ENCODE measurements at places on chromosomes 5 and 9. TPM values are rescaled to one million over a fixed set of nuclear protein-coding genes. Genes with fewer than 3 reads are reported as not detected.

TBC1D13 gene
- 29.9 TPM for total RNA-seq

SGCD gene
- total RNA-seq: not detected

PCA3 gene
- not detected for total RNA-seq

LECT2 gene
- total RNA-seq: not detected

FAXDC2 gene
- 0.22 TPM for total RNA-seq

GRCh38 chr9:128393145-128393775 is 22.1 kb downstream of the URM1 start:
- H3K36me3 ChIP-seq: peaks cover 14% of the 10 kb centered on the region
- H3K27me3 ChIP-seq: no peaks in the 10 kb centered on the region
- DNase-seq: no peak
- H3K4me3 ChIP-seq: no peak overlapping the region

DNA sequence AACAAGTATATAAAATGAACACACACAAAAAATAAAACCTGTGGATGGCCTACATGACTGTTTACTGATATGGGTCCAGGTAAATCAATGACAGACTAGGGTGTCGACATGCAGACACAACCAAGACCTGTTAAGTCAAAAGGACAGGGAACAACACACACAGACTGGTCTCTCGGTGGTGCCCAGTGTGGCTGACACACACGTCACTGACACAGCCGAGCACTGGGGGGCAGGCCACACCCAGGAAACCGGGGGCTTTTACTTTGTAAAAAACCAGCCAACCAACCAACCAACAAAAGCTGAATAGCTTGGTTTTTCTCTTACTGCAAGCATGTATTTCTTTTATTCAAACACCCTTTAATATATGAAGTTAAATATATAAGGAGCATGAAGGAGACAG is 5.0 kb downstream of the FAM163B start:
- H3K27ac ChIP-seq: no peak overlapping the region
- peaks cover 4% of the 10 kb centered on the region for H3K27me3 ChIP-seq
- peaks cover 1% of the 10 kb centered on the region for H3K4me1 ChIP-seq
- peak; percentile 39 for DNase-seq
- no peak overlapping the region for H3K4me3 ChIP-seq

- H3K4me3 ChIP-seq: no peak overlapping the region
- H3K27ac ChIP-seq: no peak overlapping the region
- H3K36me3 ChIP-seq: no peaks in the 10 kb centered on the region
- DNase-seq: no peak
Observed at GRCh38 chr5:151970885-151971284, 46.2 kb upstream of the GLRA1 start.

DNA sequence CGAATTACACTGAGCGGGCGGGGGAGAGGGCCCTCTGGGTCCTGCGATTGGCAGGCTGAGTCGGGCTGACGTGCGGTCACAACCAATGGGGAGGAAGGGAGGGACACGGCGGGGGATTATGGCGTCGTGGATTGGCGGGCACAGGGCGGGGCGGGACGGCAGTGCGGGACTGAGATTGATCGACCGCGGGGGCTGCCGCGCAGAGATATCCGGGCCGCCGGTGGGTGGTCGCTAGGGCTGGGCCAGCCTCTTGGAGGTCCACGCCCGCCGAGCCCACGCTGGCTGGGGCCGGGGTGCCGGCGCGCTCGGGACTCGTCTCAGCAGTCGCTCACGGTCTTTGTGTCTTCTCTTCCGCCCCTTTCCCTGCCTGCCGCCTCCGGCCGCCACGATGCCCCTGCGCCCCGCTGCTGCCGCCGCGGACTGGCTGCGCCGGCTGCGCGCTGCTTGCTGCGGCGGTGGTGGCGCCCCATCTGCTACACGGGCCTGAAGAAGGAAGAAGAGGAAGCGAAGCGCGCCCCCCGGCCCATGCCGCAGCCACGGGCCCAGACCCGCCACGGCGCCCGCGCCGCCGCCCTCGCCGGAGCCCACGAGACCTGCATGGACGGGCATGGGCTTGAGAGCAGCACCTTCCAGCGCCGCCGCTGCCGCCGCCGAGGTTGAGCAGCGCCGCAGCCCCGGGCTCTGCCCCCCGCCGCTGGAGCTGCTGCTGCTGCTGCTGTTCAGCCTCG is at the start of gene RGMB:
Gene RGMB (plus strand): TSS at position 200 of the 728 bp plus-strand sequence. CDS start 408 bp downstream, at position 608.
- H3K36me3 ChIP-seq: no peaks in the 10 kb centered on the region
- H3K4me3 ChIP-seq: peak within 1 kb of the TSS; percentile 100
- DNase-seq: peak; percentile 96
- H3K4me1 ChIP-seq: peaks cover 32% of the 10 kb centered on the region
- H3K27me3 ChIP-seq: peaks cover 24% of the 10 kb centered on the region
- peak within 1 kb of the TSS; percentile 95 for H3K27ac ChIP-seq

GRCh38 chr5:122921826-122922225 is 76.4 kb downstream of the SNX24 start:
- no peak overlapping the region for H3K4me3 ChIP-seq
- DNase-seq: no peak
- no peak overlapping the region for H3K27ac ChIP-seq
- H3K27me3 ChIP-seq: no peaks in the 10 kb centered on the region

DNA sequence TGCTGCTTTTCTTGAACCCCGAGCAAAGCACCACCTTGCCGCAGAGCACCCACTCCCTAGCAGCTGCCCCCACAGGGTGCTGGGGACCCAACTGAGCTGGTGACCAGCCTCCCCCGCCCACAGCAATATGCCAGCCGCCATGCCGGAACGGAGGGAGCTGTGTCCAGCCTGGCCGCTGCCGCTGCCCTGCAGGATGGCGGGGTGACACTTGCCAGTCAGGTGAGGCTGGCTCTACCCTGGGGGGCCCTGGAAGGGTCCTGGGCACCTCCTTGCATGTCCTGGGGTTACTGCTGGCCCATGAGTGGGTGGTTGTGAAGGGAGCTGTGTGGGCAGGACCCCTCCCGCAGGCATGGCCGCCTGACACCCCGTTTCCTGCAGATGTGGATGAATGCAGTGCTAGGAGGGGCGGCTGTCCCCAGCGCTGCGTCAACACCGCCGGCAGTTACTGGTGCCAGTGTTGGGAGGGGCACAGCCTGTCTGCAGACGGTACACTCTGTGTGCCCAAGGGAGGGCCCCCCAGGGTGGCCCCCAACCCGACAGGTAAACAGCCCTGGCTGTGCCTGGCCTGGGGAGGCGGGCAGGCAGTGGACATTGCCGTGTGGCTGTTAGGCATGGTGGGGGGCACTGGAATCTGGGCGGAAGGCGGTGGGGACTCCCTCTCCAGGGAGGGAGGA is 7.2 kb downstream of the EGFL7 start:
- H3K27ac ChIP-seq: no peak overlapping the region
- H3K27me3 ChIP-seq: no peaks in the 10 kb centered on the region
- no peak for DNase-seq
- no peak overlapping the region for H3K4me3 ChIP-seq
- H3K36me3 ChIP-seq: no peaks in the 10 kb centered on the region

- H3K36me3 ChIP-seq: no peaks in the 10 kb centered on the region
- H3K4me3 ChIP-seq: no peak overlapping the region
Observed at GRCh38 chr9:133661846-133662540, 25.8 kb downstream of the DBH start.

- H3K4me3 ChIP-seq: peak overlapping the region; percentile 62
- H3K36me3 ChIP-seq: peaks cover 17% of the 10 kb centered on the region
- no peak for DNase-seq
- H3K4me1 ChIP-seq: peaks cover 39% of the 10 kb centered on the region
- peak overlapping the region; percentile 92 for H3K27ac ChIP-seq
Observed at GRCh38 chr5:151202381-151203139, 21.3 kb downstream of the CCDC69 start.

- H3K4me3 ChIP-seq: no peak overlapping the region
- no peak for DNase-seq
- H3K27ac ChIP-seq: no peak overlapping the region
- peaks cover 6% of the 10 kb centered on the region for H3K27me3 ChIP-seq
- H3K4me1 ChIP-seq: no peaks in the 10 kb centered on the region
- H3K36me3 ChIP-seq: no peaks in the 10 kb centered on the region
Observed at GRCh38 chr9:27802418-27802817, 229.1 kb upstream of the C9orf72 start.

DNA sequence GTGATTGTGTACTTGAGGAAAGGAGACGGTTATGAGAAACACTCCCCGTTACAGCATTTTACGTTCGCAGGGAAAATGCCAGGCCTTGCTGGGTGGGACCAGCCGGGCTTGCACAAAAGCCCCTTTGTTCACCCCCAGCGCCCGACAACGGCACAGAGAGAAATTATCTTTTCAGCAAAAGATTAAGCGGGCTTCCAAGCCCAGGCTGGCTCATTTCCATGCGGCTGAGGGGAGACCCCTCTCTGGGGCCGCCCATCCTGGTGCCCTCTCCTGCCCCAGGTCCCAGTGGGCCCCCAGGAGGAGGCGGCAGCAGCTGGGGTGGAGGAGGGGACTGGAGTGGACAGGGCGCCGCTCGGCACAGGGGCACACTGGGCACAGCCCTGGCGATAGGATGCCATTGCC is 50.8 kb upstream of the NOTCH1 start:
- no peaks in the 10 kb centered on the region for H3K4me1 ChIP-seq
- no peak for DNase-seq
- H3K27ac ChIP-seq: no peak overlapping the region
- no peak overlapping the region for H3K4me3 ChIP-seq
- H3K27me3 ChIP-seq: peaks cover 3% of the 10 kb centered on the region

GRCh38 chr5:118789366-118789765 is 199.0 kb downstream of the DTWD2 start:
- no peak for DNase-seq
- no peaks in the 10 kb centered on the region for H3K4me1 ChIP-seq
- H3K4me3 ChIP-seq: no peak overlapping the region
- no peak overlapping the region for H3K27ac ChIP-seq
- H3K27me3 ChIP-seq: peaks cover 3% of the 10 kb centered on the region

DNA sequence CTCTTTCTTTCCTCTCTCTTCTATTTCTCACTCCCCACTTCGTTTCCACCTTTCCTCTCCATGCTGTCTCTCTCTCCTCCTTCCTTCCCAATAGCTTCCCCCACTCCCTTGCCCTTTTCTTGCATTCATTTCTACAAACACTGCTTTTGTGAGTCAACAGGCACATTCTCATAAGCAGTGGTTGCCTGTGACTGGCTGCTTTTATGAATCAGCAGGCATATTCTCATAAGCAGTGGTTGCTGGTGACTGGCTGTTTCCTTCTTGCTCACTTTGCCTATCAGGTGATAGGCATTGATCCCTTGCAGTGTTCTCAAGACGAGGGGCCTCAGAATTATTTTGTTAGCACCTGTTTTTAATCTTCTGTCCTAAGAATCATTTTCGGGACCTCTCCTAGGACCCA is 116.1 kb upstream of the ACTBL2 start:
- no peak for DNase-seq
- no peak overlapping the region for H3K27ac ChIP-seq
- H3K27me3 ChIP-seq: peaks cover 16% of the 10 kb centered on the region

DNA sequence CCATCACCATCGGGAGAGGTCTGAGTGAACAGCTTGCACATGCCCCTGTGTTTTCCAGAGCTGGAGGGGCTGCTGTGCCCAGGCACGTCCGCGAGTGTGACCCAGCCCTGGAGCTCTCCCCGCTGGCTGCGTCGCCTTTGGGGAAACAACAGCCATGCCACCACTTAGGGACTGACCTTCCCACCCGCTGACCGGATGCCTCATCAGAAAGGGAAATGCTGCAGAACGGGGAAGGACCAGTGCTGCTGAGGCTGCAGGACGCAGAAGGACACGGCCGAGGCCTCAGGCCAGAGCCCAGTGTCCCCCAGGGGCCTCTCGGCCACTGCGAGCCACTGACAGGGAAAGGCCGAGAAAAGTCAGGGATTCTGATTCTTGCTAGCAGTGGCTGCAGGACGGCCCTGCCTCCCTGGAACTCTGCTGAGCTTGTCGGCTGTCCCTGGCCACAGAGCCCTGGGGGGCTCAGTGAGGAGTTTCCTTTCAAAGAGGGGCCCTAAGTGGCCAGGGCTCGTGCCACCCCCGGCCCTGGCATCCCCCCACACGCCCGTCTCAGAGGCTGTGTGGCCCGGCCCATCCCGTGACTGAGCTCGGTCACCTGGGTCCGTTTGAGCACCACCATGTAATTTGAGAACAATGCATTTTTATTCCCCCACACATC is 130.8 kb downstream of the ZNF354C start:
- DNase-seq: no peak
- H3K27ac ChIP-seq: no peak overlapping the region
- peaks cover 5% of the 10 kb centered on the region for H3K4me1 ChIP-seq
- H3K27me3 ChIP-seq: peaks cover 14% of the 10 kb centered on the region
- no peak overlapping the region for H3K4me3 ChIP-seq
- no peaks in the 10 kb centered on the region for H3K36me3 ChIP-seq

DNA sequence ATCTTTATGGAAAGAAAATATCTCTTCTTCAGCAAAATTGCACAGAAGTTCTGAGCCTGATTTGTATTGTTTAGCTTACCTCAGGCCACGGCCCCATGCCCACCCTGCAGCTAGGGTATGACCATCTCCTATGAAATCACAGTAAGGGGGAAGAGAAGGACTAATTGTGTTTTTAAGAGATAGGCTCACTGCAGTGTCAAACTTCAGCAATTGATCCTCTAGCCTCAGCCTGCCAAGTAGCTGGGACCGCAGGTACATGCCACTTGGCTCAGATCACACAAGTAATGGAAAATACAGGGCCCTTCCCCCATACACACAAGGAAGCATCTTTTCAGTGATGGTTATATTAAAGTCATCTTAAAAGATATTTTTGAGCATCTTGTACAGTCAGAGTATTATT is 60.0 kb downstream of the DMAC1 start:
- no peak for DNase-seq
- no peak overlapping the region for H3K4me3 ChIP-seq
- no peaks in the 10 kb centered on the region for H3K4me1 ChIP-seq
- no peak overlapping the region for H3K27ac ChIP-seq

All from naive thymus-derived CD8-positive, alpha-beta T cell (primary cell).